ENCODE measurements at places on chromosomes 3 and 15.

DNA sequence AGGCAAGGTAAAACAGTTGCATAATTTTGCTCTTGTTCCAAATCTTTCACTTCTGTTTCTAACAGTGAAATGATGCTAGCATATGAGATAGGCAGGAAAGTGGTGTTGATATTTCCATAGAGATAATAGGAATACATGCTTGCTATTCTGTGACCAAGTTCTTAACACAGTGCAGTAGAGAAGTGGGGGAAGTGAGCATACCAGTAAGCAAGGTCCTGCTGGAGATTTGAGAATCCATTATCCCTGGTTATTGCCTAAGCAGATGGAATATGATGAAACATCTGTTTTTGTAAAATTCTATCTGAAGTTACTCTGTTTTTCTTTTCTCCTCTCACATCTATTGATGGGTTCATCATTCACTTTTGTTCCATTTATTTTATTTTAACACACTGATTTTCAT lies 28.7 kb downstream of the USP8 start:
- no peak for DNase-seq

GRCh38 chr3:172541945-172542488 lies 18.8 kb upstream of the TNFSF10 start:
- DNase-seq, result no peak

DNA sequence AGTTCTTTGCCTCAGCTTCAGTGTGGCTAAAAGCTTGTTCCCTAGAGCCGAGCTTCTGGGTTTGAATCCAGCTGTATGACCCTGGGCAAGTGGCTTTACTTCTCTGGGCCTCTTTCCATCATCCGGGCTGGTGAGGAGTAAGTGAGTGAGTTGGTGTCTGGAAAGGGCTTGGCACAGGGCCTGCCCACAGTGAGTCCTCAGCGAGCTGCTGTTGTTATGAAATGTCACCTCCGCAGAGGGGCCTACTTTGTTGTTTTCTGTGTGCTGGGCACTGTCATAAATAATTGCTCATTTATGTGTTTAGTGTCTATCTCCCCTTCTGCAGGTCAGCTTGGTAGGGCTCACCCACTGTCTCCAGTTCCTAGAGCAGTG lies 31.7 kb downstream of the SLC6A6 start:
- DNase-seq, result no peak

GRCh38 chr3:134615743-134616142 lies 35.1 kb downstream of the KY start:
- no peak for DNase-seq

DNA sequence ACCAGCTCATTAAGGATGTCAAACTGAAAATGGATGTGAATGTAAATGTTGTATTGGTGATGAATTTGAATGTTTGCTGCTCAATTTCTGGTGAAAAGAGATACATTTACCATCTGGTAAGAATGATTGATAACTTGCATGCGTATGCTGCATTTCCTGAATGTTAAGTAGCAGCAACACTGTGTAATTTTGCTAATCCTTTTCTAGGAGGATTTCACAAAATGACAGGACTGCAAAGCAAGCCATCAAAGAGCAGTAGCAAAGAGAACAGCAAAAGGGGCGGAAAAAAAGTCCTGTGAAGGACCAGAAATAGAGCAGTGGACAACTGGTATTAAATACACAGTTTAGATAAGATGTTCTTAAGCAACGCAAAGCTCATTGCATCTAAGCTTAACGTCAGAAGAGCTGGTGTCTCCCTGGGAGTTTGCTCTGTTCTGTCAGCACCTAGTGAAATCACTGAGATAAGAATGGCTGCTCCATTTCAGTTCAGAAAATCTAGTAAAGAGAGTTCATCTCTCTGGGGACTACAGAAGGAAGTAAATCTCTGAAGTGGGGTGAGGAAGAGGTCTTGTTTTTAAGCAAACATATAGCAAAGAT lies 23.5 kb upstream of the PAQR5 start:
- DNase-seq, result no peak

DNA sequence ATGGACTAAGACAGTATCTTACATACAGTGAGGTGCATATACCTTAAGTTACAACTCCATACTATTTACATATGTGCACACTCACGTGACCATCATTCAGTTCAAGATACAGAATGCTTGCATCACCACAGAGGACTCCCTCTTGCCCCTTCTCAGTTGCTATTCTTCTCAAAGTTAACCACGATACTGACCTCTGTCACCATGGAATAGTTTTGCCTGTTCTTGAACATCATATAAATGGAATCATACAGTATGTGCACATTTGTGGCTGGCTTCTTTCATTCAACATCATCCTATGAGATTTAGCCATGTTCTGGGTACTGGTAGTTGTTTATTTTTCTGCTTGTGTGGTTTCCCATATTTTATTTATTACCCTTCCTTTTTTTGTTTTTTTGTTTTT lies 10.4 kb upstream of the ZSCAN2 start:
- no peak for DNase-seq

- DNase-seq, result no peak
Measured at GRCh38 chr3:186759231-186759930, 24.0 kb upstream of the EIF4A2 start.

- no peak for DNase-seq
Measured at GRCh38 chr3:77459926-77460325, 420.0 kb downstream of the ROBO2 start.

GRCh38 chr3:123424999-123425712 lies 23.7 kb downstream of the ADCY5 start:
- no peak for DNase-seq

- no peak for DNase-seq
Measured at GRCh38 chr3:152416808-152417580, 148.3 kb downstream of the MBNL1 start.

GRCh38 chr15:50911621-50912020 lies 3.1 kb downstream of the AP4E1 start:
- no peak for DNase-seq

GRCh38 chr15:65311760-65312159 lies 7.3 kb downstream of the RNU5B-1 start:
- DNase-seq, result no peak

GRCh38 chr15:66472176-66472999 lies 25.2 kb downstream of the SNAPC5 start:
- peak; percentile 18 for DNase-seq

DNA sequence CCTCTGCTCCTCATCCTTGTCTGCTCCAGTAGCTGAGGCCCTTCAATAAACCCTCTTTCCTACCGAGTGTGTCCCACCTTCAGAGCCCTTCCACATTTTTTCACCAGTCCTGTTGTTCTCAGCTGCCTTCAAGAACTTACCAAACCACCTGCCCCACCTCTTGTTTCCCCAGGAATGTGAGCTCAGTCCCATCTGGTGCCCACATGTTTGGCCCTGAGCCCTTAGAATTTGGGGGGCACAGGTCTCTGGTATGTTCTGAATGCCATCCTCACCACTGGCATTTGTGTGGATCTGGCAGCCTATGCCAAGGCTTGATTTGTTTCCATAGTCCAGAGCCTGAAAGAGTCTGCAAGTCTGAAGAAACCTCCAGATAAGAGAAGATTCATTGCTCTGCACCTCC lies 315.2 kb upstream of the PPP2R3A start:
- no peak for DNase-seq

DNA sequence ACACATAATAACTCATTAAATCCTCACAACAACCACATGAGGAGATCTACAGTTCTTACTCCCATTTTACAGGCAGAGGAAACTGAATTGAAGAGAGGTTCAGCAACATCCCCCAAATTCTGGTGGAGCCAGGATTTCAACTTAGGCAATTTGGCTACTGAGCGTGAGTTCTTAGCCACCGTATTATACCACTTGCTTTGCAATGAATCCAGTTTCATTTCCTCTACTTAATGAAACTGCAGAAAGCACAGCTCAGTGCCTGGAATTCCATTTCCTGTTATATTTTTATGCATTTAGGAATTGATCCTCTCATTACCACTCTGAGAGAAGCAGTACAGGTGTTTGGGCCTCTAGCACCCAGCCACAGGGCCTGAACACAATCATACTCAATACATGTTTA lies 4.3 kb downstream of the ZNF860 start:
- no peak for DNase-seq

DNA sequence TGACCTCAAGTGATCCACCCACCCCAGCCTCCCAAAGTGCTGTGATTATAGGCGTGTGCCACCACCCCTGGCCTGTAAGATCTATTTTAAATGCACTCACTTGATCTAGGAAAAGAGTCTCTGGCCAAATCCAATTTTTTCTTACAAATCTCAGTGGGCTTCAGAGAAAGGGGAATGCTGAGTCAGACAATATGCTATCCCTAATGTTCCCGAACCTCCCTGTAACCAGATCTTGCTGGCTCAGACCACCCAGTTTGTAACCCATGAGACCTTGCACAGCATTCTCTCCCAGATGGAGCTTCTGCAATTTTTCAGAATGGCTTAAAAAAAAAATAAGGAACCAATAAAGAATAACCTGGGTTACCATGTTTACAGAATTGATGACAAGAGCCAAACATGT lies 205.8 kb downstream of the RYR3 start:
- no peak for DNase-seq

DNA sequence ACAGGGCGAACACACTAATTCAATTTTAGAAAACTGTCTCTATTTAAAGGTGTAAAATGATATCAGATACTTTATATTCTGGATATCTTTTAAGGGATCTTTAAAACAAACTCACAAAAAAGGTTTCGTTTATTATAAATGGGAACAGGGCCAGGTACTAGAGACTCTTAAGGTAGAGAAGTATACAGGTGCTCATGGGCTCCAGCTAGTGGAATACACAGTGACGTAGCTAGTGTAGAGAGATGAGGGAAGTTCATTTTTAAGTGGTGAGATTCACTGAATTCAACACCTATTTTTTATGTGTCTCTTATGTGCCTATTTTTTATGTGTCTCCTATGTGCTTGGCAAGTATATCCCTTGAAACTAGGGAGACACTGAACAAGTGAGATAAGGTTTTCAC lies 132.7 kb upstream of the FAM3D start:
- no peak for DNase-seq

DNA sequence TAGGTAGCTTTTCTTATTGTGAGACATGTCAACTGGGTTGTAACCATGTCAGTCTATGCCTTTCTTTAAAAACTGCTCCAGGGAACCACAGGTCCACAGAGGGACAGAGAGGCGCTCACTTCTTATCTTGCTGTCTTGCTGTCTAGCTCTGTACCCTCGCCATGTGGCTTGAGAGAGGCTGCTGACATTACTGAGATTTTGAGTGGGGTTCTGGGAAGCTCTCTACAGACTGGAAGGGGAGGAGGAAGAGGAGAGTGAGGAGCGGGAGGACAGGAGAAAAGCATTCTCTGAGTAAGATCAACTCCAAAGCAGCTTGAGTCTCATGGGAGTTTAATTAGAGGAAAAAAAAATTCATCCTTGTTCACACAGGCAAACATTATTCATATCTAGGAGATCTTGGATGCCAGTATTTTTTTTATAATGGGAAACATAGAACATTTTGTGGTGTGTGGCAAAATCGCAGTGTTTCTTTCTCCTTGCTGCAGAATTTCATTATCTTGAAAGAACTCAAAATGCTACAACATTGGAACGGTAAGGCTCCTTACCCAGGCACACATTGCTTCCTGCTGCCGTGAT lies 1037.0 kb upstream of the NR2F2 start:
- DNase-seq, result no peak

DNA sequence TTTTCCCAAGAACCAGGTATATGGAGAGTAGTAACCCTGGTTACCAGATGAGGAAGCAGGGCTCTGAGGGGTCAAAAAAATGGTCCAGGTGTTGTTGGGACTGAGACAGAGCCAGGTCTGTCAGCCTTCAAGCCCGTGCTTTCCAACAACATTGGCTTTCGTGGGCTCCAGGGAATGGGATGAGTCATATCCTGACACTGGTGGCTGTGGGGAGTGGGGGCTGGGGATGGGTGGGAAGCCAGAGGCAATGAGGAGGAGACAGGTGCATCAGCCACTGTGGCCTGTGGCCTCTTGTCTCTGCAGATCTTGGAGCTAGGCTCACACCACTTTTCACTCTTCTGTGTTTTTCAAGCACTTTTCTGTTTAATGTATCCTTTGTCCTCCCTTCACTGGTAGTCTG lies 38.2 kb downstream of the CORO2B start:
- DNase-seq, result no peak

GRCh38 chr3:71197841-71198565 lies 385.5 kb downstream of the FOXP1 start:
- no peak for DNase-seq

DNA sequence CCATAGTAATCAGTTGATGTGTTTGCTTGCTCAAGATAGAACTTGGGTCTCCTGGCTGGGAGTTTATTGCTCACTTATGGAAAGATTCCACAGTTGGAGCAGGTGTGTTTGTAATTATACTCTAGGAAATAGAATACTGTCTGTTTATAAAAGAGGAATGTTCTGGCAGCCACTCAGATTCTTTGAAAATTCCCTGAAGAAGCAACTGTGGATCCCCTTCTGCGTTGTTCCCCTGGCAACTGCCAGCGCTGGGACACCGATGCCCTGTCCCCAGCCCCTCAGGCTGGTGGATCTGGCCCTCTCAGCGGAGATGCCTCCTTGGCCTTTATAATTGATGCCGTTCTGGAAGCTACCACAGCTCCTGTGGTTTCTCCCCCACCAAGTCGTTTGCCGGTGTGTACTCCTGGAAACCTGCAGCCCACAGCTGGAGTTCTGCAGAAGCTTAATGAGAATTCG lies 225.9 kb downstream of the ITPR1 start:
- DNase-seq, result no peak

DNA sequence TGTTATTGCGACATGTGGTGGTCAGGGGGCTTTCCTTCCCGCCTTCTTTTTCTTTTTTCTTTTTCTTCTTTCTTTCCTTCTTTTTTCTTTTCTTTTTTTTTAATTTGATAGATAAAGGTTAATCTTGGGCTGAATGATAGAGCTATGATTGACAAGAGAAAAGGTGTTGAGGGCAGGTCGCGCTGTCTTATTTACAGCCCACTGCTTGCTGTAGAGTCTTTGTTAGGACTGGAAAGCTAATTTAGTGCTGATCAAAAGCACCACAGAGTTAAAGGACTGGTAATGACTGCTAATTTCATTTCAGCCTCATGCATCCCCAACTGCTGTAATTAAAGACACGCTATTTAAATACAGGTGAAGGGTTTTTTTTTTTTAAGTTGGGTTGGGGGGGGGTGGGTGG lies 10.6 kb upstream of the SOX2 start:
- no peak for DNase-seq

DNA sequence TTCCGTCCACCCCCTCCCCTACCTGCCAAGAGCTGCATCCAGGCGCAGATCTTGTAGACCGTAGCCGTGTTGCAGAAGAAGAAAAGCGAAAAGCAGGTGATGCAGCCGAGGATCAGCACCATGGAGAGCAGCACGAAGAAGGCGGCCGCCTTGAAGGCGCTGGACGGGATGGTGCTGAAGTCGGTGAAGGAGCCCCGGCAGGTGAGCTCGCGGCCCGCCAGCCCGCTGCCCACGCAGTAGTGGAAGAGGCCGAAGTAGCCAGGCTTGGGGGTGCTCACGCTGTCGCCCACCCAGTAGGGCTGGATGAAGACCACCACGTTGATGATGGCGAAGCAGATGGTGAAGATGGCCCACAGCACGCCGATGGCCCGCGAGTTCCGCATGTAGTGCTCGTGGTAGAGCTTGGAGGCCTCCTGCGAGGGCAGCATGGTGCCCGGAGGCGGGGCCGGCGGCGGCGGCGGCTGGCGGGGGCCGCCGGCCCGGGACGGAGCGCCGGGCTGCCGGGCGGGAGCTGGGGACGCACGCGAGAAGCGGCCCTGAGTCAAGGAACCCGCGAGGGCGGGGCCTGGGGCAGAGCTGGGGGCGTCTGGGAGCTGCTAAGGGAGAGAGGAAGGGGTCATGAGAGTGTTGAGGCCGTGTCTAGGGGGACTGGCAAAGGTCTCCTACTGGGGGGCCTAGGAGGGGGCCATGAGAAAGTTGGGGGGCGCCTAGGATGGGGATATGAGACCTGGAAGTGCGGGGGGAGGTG lies 1.2 kb downstream of the LHFPL4 start:
- peak; percentile 6 for DNase-seq
